ENCODE measurements at places on chromosomes 16 and 17. TPM values are rescaled to one million over a fixed set of nuclear protein-coding genes. Genes with fewer than 3 reads are reported as not detected.

Gene KRT39
- total RNA-seq: not detected

Gene EFNB3
- 7.7 TPM for total RNA-seq

Gene SOX9
- total RNA-seq: 151 TPM

Gene ASGR2
- not detected for total RNA-seq

Gene NHLRC4
- total RNA-seq: not detected

Gene NFE2L1
- total RNA-seq: 45.1 TPM

Gene HASPIN
- 12.7 TPM for total RNA-seq

Gene PSMD3
- total RNA-seq: 338 TPM

Gene TBX4
- not detected for total RNA-seq

Gene MARCHF10
- total RNA-seq: not detected

Gene TRIM37
- total RNA-seq: 42.0 TPM

Gene CCL17
- total RNA-seq: not detected

Gene TEKT3
- total RNA-seq: not detected

Gene SPATA20
- 104 TPM for total RNA-seq

Gene RSAD1
- total RNA-seq: 46.7 TPM

Gene LGALS9B
- not detected for total RNA-seq

Gene CTF1
- 0.29 TPM for total RNA-seq

Gene ASPA
- not detected for total RNA-seq

Gene TM4SF5
- not detected for total RNA-seq

Gene BIRC5
- total RNA-seq: 304 TPM

Gene CRHR1
- total RNA-seq: not detected

Gene EVPLL
- total RNA-seq: 1.1 TPM

Gene RHOT1
- total RNA-seq: 20.9 TPM

Gene GUCY2D
- 0.12 TPM for total RNA-seq

Gene TNFRSF17
- total RNA-seq: not detected

Gene TMIGD1
- total RNA-seq: not detected

Gene RNF227
- total RNA-seq: 0.52 TPM

Gene DNAH2
- 0.62 TPM for total RNA-seq

Gene TP53TG3B
- not detected for total RNA-seq

Gene CMTM2
- total RNA-seq: not detected

Gene C17orf50
- not detected for total RNA-seq

Gene CARD14
- 2.3 TPM for total RNA-seq

Gene USP36
- 41.8 TPM for total RNA-seq

Gene EFCAB3
- total RNA-seq: not detected

Gene CCDC144A
- total RNA-seq: 0.17 TPM

Gene NTN1
- 0.22 TPM for total RNA-seq

Gene SDK2
- not detected for total RNA-seq

Gene BCO1
- not detected for total RNA-seq

Gene FOXN1
- not detected for total RNA-seq

Gene GAS2L2
- not detected for total RNA-seq
